ENCODE measurements at places on chromosomes 12 and 14. TPM values are rescaled to one million over a fixed set of nuclear protein-coding genes. Genes with fewer than 3 reads are reported as not detected.

GRCh38 chr12:123512838-123513665 is 20.5 kb downstream of the RILPL1 start:
- H3K27me3 ChIP-seq: no peaks in the 10 kb centered on the region
- DNase-seq: peak; percentile 46
- H3K27ac ChIP-seq: no peak overlapping the region
- H3K36me3 ChIP-seq: peaks cover 13% of the 10 kb centered on the region

DNA sequence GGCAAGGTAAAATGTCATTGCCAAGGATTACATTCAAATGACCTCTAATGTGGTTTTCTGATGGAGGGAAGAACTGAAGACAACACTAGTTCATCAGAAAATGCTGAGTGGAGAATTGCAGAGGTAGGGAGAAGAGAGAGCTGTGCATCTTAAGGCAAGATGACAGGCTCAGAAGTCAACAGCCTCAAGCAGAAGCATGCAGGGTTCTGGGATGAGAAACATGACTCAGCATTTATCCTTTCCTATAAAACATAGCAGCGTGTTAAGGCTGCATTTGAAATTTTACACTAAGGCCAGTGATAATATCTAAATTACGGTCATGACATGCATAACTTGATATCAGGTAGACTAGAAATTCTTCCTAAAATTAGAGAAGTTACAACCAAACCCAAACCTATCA is 53.7 kb upstream of the DYRK2 start:
- peaks cover 6% of the 10 kb centered on the region for H3K36me3 ChIP-seq
- no peak overlapping the region for H3K27ac ChIP-seq
- no peaks in the 10 kb centered on the region for H3K4me1 ChIP-seq
- H3K4me3 ChIP-seq: no peak overlapping the region
- no peak for DNase-seq

GRCh38 chr12:69467366-69467765 is 2.8 kb upstream of the FRS2 start:
- H3K27me3 ChIP-seq: no peaks in the 10 kb centered on the region
- H3K36me3 ChIP-seq: no peaks in the 10 kb centered on the region
- no peak overlapping the region for H3K27ac ChIP-seq
- H3K4me1 ChIP-seq: 0 out of 2 replicates have a peak, but pooled peaks cover 4% of the 10 kb centered on the region
- H3K4me3 ChIP-seq: peak overlapping the region; percentile 15
- DNase-seq: no peak

GRCh38 chr14:102986810-102987579 is 64.5 kb downstream of the AMN start:
- H3K36me3 ChIP-seq: peaks cover 88% of the 10 kb centered on the region
- H3K4me3 ChIP-seq: no peak overlapping the region
- H3K27ac ChIP-seq: no peak overlapping the region
- H3K27me3 ChIP-seq: no peaks in the 10 kb centered on the region
- no peaks in the 10 kb centered on the region for H3K4me1 ChIP-seq
- DNase-seq: no peak

GRCh38 chr14:61437381-61437780 is 116.0 kb downstream of the PRKCH start:
- DNase-seq: no peak
- H3K36me3 ChIP-seq: no peaks in the 10 kb centered on the region
- H3K27ac ChIP-seq: no peak overlapping the region
- H3K27me3 ChIP-seq: no peaks in the 10 kb centered on the region
- H3K4me3 ChIP-seq: no peak overlapping the region

The ZDHHC22 gene
- 11.3 TPM for total RNA-seq

The NOXRED1 gene
- total RNA-seq: not detected

The HCAR2 gene
- not detected for total RNA-seq
